Stimulated activated CD4-positive, alpha-beta T cell treated with anti-CD3 and anti-CD28 coated beads, Interleukin-15, amount 100 ng/mL, for 1 hour (primary cell): ENCODE measurements at places on chromosomes 2 and 18.

- DNase-seq = no peak
Observed at GRCh38 chr18:56083523-56084287, 495.7 kb upstream of the TCF4 start.

DNA sequence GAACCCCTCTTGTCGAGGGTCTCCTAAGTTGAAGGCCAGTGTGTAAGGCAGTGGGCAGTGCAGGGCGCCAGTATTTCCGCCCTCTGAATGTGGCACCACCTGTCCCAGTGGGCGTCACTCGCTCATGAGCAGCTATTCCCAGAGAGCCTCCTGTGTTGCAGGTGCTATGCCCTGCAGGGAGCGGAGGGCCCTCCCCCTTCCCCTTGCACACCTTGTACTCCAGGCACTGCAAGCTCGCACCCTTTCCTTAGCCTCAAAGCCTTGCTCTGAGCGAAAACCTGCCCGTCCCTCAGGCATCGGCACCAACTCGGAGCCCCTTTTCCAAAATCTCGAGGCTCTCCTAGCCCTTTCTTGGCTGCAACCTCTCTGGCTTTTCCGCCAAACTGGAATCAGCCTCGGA, 282.7 kb downstream of the AGAP1 start:
- DNase-seq = no peak

DNA sequence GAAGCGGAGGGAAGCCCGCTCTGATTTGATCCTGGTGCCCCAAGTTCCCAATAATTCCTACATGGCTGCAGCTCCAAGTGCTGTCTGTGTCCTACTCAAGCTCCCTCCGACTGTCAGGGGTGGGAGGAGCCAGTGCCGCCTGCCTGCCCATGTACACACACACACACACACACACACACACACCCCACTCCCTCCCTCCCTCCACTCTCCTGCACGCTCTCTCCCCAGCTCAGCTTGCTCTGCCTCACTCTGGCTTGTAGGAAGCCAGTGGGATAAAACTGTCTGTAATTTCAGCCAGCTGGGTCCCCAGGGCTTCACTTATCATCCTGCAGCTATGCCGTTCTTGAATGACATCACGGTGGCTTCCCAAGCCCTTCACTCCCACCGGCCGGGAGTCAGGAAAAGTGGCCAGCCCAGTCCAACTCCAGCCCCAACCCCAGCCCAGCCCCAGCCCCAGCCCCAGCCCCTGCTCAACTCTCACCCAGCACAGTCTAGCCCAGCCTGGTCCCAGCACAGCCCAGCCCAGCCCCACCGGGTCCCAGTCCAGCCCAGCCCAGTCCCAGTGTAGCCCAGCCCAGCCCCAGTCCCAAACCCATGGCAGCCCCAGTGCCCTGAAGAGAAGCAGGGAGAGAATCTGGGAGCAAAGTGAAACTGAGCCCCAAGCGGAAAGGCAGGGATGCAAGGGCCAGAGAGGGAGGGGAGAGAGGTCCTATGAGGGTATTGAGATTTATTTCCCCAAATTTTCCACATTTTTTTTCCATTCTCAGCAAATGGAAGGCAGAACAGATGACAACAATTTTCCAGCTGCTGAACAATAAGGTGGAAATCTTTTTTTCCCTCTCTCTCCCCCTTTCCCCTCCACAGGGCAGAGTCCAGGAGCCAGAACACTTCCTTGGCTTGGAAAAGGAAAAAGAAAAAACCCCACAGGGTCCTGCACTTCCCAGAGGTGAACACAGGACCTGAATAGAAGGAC, 144.0 kb downstream of the TNS1 start:
- no peak for DNase-seq

- no peak for DNase-seq
Observed at GRCh38 chr18:26004832-26005231, 85.6 kb downstream of the SS18 start.

DNA sequence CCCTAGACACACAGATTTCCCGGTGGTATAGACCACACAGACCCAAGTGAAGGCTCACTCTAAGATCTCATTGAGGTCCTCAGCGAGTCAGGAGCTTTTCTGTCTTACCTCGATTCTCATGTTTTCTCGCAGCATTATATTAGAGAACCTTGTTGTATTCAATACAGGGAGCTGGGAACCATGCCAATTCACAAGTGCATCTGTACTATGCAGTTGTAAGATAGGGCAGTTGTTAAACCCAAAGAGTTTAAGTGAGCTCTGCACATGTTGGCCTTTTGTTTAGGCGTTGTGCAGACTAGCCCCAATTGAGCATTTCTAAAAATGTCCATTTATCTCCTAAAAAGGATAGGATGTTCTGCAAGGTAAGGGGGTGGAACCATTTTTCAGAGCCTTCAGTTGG, 59.6 kb downstream of the FEZ2 start:
- DNase-seq = no peak

- no peak for DNase-seq
Observed at GRCh38 chr2:150159300-150159699, 328.2 kb downstream of the RND3 start.

DNA sequence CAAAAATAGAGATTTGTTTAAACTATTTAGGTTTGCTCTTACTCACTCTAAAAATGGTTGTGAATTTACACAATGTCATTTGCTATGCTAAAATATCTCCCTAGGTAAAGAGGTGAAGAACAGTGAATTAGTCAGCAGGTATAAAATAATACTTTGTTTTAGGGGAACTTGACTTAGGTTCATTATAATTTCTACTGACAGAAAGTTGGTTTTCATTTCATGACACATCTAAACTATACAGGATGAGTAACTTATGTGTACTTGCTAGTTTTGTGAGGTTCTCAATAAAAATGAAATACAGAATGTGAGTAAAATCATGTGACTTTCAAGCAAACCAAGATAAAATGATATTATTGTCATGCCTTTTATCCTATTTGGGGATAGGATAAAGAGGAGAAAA, 66.0 kb downstream of the DIS3L2 start:
- no peak for DNase-seq

DNA sequence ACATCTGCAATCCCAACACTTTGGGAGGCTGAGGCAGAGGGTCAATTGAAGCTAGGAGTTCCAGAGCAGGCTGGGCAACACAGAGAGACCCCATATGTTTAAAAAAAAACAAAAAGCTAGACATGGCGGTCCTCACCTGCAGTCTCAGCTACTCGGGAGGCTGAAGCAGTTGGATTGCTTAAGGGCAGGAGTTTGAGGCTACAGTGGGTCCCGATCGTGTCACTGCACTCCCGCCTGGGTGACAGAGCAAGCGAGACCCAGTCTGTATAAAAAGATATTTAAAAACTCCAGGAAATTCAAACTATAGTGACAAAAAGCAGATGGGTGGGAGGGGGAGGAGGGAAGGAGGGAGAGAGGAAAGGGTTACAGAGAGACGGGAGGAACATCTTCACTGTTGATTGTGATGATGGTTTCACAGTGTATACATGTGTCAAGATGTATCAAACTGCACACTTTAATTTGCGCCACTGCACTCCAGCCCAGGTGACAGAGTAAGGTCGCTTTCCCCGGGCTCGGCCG, 942 bp upstream of the ZNF236 start:
- no peak for DNase-seq

GRCh38 chr2:182592691-182593393, 123.2 kb upstream of the DNAJC10 start:
- no peak for DNase-seq
